NCI-H2081 treated with DMSO at 0.1 percent for 48 hours (cell line): ENCODE measurements at places on chromosomes 3 and 15.

GRCh38 chr15:47383102-47383501, 334.2 kb upstream of the SEMA6D start:
- DNase-seq = no peak

DNA sequence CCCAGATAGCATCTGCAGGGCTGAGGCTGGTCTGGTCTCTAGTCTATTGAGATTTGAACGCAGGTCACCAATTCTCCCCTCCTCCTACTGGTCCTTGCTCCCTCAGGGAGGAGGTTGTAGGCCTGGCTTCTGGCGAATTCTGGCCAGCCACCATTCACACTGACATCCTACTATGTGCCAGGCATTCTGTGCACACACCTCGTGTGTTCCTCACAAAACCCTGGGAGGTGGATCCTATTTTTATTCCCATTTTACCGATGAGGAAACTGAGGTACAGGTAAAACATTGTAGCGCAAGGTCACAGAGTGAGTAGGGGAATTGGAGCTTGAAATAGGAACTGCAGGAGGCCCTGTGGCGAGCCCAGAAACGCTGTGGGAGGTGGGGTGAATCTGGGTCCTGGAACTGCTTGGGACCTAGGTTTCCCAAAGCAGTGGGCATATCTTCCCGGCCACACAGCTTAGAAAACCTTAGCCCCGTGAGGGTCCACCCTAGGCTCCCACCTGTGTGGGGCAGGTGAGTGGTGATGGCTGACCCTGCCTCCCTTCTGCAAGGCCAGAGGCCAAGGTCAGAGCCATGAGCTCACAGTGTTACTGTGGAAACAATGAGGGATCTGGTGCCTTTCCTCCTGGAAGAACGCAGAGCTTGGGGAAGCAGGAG, 4.8 kb upstream of the ATP2B2 start:
- DNase-seq = no peak

DNA sequence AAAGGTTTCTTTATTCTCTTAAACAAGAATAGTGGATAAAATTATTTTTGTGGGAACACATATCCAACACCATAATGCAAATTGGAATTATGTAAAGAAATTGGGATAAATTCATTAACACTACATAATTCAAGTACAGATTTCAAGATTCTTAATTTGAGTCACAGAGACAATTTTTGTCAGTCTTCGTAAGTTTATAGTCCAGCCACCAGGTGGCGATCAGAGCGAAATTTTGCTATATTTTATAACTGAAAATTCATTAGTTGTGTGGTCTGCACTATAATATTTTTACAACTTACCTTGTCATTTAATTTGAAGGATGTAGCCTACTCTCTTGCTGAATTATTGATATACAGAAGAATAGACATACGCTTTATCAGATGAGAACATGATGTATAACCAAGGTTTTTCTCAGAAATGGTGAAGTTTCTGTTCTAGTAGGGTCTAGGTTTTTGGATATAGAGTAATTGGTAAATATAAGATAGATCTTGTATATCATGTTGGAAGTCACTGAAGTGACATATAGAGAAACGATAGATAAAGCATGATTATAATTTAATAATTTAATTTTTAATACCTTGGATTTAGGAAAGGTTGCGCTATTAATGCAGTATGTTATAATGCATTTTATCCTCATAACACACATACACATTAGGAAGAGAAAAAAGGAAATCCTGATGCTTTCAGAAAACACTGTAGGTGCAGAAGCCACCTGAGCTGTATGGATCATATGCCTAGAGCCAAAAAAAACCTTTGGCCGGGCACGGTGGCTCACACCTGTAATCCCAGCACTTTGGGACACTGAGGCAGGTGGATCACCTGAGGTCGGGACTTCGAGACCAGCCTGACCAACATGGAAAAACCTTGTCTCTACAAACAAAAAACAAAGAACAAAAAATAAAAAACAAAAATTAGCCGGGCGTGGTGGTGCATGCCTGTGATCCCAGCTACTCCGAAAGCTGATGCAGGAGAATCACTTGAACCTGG, 31.7 kb downstream of the PLSCR4 start:
- DNase-seq = no peak

DNA sequence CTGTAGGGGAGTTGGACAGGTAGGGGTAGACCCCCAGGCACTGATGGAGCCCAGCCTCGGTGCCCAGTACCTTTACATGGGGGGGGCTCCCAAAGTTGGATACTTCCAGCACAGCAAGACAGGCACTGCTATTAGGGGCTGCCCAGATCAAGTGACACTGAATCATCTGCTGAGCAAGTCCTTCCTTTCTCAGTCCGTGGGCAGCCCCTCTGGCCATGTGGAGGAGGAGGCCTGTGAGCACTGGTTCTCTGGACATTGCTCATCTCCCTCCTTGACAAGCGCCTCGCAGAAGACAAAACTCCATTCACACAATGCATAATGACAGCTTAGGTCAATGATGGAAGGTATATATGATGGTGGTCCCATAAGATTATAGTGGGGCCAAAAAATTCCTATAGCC, 35.7 kb downstream of the EEFSEC start:
- DNase-seq = no peak

DNA sequence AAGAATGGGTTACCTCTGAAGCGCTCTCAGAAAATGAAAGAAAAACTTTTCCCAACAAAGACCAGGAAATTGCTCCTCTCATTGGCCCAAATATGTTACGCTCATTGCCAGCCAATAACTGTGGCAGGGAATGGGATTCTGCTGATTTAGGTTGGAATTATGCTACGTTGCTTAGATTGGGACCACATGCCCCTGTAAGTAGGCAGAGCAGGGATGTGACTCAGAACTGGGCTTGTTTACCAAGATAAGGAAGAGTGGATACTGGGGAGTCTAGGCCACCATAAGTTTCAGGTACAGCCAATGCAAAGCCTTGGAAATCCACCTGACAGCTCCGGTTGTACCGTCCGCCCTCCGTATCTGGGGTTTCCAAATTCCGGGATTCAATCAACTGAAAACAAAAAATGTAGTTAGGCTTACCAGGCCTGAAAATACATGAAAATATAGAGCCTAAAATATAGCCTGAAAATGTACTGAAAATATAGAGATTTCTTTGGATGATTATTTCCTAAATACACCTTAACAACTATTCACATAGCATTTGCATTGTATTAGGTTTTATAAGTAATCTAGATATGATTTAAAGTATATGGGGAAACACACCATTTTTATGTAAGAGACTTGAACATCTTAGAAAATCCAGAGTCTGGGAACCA, 1.5 kb upstream of the TCF12 start:
- DNase-seq = no peak

GRCh38 chr15:22956257-22956977, 23.8 kb downstream of the CYFIP1 start:
- no peak for DNase-seq

DNA sequence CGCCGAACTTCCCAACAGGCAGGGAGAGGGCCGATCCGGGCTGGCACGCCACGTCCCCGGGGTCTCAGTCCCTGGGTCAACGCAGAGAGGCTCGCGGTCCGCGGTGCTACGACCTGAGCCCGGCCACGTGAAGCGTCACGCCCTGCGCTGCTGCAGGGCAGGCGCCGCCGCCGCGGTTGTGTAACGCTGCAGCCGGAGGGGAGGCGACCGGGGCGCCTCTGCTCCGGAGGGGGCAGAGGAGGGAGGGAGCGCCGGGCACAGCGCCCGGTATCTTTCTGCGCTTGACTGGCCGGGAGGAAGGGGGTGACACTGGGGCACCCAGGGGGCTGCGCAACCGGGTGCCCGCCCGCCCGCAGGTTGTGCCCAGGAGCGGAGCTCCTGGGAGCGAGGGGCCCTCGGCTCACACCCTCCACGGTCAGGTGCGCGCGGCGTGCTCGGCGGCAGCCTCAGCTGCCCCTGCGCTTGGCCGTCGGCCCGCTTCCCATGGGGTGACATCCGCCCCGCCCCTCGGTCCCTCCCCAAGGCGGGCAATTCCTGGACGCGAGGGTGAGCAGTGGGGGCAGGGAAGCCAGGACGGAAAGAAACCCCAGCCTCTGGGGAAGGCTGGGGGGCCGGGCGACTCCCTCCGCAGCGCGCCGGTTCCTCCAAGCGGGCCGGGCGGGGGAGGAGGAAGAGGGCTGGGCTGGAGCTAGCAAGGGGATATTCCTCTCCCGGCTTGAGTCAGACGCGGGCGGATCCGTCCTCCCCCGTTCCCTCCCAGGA, 852 bp upstream of the BHLHE40 start:
- no peak for DNase-seq

- DNase-seq = no peak
These were observed 60.0 kb upstream of the FEZF2 start for GRCh38 chr3:62433396-62433795.

DNA sequence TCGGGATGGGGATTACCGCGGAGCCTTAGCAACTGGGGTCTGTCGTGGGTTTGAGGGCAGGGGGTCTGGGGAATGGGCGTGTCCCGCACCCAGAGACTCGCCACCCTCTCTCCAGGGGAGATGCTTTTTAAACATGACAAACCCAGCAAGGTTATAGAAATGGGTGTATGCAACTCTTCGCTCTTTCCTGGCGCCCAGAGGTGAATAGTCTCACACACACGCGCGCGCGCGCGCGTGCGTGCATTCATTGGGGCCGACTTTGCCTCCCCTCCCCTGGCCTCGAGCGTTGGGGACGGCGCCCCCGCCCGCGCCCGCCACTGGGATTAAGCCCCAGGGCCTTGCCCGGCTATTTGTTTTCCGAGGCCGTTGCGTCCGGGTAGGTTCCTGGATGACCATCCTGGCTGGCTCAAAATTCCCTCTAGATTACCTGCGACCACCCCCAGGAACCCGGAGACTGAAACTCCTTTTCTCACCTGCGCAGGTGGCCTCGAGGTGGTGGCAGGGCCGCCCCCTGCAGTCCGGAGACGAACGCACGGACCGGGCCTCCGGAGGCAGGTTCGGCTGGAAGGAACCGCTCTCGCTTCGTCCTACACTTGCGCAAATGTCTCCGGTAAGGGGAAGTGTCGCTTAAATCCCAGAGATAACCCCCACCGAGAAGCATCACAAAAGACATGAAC, 777 bp downstream of the GPR160 start:
- no peak for DNase-seq

- no peak for DNase-seq
These were observed 130.2 kb downstream of the CHSY1 start for GRCh38 chr15:101121511-101122090.

DNA sequence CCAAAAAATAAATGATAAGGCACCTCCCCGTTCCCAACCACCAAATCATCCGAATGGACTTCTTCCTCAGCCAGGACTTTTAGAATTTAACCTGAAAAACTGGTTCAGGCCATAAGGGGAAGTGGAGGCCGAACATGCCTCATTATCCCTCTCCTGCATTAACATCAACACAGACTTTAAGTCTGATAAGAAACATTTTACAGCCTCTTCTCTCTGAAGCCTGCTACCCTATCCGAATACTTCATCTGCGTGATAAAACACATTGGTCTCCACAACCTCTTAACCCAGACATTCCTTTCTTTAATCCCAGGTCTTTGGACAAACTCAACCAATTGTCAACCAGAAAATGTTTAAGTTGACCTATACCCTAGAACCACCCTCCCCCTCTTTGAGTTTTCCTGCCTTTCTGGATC, 850 bp upstream of the SLC41A3 start:
- DNase-seq = no peak

GRCh38 chr15:63870487-63871209, 36.9 kb upstream of the HERC1 start:
- no peak for DNase-seq

DNA sequence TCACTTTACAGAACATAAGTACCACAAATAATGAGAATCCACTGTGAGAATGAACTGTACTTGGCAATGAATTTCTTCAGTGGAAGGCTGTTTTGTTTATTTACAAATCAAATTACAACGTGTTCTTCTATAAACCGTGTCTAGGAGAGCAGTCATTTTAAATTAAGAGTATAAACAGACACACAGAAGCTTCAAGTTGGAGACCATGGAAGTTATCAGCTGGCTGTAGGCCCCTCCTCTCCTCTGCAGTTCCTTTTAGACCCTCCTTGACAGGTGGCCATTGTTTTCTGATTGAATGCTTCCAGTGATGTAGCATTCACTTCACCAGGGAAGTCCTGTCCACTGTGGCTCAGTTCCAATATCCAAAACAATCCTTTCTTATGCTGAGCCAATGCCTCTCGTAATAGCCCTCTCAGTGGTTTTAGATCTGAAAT, 7.3 kb upstream of the MAPK6 start:
- DNase-seq = no peak

DNA sequence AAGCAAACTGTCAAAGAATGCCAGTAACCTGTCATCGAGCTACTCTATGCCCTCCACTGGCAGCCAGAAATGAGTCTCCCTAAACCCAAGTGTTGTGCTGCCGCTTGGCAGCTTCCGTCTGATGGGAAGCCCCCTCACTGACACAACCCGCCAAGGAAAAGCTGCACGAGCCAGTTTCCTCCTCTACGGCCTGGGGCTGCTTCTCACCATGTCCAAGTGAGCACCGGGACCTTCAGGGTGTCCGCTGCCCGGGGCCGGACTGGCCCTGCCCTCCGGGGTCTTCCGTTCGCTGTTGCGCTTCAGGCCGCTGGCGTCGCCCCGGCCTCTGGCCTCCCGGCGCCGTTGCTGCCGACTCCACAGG, 490 bp downstream of the TOMM70 start:
- no peak for DNase-seq

DNA sequence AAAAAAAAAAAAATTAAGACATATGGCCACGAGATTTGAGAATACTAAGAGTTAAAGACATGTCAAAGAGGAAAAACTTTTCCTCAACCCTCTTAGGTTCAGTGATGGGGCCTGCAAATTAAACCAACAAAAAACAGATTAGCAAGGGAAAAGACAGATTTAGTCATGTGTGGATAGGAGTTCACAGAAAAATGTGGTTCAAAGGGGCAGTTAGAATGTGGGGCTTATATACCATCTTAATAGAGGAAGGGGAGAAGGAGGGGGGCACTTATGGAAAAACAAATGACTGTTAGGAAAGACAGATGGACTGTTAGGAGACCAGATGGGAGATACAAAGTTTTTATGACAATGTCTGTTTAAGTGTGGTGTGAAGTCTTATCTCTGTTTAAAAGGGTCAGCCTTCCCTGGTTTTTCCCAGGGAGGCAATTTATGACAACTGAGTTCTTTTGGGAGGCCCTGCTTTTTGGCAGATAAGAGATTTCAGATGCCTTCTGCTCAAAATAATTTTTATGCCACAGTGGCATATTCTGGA, 68.7 kb upstream of the FURIN start:
- no peak for DNase-seq

DNA sequence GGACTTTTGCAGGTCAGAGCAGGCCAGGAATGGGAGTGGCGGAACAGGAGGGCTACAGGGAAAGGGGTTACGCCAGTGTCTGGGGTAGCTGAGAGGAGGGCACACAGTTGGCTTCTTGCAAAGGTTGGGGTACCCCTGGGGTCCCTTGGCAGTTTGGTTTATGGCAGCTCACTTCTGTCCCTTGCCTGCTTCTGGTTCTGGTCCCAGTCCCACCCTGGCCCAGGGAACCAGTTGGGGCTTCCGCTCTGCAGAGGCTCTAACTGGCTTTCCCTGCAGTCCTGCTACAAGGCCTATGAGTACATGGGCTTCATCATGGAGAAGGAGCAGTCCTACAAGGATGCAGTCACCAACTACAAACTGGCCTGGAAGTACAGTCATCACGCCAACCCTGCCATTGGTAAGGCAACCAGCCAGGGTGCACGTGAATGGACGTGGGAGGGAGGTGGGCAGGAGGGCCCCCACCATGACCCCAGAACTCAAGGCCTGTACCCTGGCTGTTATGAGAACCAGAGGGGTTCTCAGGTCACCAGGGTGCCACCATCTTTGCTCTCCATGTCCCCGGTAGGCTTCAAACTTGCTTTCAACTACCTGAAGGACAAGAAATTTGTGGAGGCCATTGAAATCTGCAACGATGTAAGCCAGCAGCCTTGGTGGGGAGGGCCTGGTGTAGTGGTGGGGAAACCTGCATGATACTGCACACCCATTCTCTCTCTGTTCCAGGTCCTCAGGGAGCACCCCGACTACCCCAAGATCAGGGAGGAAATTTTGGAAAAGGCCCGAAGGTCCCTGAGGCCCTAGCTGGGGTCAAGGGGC, 15.2 kb downstream of the CSRNP1 start:
- DNase-seq = no peak
